Sciatic nerve (tissue), 2 donors: ENCODE measurements at places on chromosomes 2 and 18.

- DNase-seq = no peak
These were observed 142.0 kb downstream of the PRKCE start for GRCh38 chr2:45793305-45793962.

DNA sequence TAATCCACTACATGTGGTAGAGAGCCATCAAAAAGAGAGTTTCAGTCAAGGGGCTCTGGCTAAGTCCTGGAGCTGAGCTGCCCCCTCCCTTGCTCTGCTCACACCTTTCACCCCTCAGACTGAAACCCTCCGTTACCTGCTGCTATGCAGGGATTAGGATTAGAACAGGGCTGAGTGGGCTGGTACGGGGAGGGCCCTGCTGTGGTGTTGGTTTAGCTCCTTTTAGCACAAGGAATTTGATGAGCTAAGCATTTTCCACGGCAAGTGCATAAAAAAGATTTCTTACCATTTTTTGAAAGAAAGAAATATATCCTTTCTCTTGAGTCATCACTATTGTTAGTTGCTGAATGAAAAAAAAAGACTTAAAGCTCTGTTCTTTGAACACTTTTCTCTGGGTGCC is 46.3 kb downstream of the TCF7L1 start:
- no peak for DNase-seq

- DNase-seq = no peak
These were observed 726.5 kb downstream of the SLC4A3 start for GRCh38 chr2:220353897-220354296.

GRCh38 chr2:25521126-25521525 is 152.3 kb downstream of the DTNB start:
- no peak for DNase-seq

DNA sequence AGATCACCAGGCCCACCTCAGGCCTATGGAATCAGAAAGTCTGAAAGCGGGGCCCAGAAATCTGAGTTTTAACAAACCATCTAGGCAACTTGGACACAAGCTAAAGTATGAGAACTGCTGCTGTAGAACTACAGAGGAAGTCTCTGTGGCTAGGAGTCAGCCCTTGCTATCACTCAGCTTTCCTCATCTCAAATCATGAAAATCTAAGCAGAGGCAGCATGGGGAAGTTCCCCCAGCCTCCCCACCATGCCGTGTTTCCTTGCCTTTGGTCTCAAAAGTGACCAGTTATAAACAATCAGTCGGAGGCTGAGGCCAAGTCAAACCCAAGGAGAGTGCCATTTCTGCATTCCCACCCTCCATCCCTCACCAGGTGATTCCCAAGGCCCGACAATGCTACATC is 404.7 kb downstream of the BCL11A start:
- no peak for DNase-seq

DNA sequence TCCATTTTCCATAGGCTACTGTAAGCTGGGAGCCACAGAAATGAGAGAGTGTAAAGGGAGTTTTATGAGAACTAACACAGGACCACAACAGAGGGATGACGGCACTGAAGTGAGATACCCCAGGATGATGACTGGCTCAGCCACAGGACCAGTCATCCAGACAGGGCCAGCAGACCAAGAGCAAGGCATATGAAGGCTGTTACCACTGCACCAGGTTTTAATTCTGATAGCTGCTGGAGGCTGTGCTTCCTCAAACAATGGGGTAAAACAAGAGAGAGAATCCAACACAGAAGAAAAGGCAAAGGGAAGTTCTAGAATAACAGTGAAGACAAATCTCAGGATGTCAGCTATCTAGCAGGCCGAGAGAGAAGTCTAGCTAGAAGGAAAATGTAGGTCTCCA is 94.9 kb downstream of the BCL2 start:
- no peak for DNase-seq

DNA sequence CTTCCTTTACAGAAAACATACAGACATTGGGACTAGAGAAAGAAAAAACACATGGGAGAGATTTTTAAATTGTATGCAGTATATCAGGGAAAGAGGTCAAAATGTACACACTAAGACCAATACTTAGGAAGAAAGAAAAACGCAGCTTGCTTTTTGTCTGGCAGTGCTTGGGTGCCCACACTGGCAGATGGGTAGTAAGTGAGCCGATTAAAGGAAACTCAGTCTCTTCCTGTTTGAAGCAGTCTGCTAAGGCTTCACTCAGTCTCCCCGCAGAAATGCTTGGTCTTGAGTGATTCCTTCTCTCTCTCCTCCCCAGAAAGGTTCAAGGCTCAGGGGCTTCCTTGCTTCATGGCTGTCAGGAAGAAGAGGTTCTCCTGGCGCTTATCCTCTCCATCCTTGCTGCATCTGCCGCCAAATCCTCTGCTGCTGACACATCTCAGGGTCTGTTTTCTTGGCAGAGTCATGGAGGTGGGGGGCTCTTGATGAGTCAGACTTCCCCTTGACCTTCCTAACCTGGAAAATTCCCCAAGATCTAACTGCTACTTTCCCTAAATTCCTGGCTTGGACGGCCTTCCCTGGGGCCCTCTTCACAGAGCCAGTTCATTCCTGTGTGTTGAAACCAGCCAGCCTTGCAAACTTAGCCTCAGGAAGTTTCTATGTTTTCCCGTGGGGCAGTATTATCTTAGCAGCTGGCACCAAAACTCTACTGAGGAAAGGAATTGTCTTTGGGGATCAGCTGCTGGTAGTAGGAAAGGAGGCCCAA is 10.5 kb upstream of the TMSB10 start:
- DNase-seq = no peak

GRCh38 chr18:22277758-22278157 is 108.4 kb downstream of the GATA6 start:
- DNase-seq = no peak

GRCh38 chr18:76098674-76099411 is 396.2 kb downstream of the ZNF516 start:
- no peak for DNase-seq

DNA sequence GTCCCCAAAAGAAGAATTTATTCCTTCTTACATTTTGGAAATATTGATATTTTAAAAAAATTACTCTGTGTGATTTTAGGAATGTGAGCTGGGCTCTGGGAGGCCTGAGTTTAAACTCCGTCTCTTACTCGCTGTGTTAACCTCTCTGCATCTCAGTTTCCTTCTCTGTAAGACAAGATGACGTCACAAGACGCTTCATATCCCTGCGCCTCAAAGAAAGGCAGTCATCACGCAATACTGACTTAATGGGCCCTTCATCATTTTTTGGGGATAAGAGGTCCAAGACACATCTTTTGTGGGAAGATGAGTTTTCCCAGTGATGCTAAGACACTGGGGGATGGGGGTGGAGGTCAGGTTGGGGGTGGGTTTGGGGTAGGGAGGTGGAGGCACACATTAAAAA is 320.4 kb downstream of the AFF3 start:
- no peak for DNase-seq

DNA sequence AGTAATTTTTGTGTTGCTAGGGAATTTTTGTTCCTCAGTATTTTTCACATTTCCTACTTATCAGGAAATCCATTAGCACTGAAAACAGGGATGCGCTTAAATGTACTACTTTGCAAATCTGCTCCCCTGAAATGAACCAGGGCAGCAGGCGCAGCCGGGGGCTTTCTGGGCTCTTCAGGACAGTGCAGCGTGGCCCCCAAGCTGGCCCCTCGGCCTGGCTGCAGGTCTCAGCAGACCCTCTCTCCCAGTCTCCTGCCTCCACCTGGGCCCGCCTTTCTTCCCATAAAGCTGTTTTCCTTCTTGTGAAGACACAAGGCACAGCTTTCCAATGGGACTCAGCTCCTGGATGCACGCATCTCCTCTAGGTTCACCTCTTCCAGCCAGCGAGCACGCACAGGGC is 35.3 kb downstream of the EIPR1 start:
- DNase-seq = no peak
